ENCODE measurements at places on chromosomes 16 and 17.

DNA sequence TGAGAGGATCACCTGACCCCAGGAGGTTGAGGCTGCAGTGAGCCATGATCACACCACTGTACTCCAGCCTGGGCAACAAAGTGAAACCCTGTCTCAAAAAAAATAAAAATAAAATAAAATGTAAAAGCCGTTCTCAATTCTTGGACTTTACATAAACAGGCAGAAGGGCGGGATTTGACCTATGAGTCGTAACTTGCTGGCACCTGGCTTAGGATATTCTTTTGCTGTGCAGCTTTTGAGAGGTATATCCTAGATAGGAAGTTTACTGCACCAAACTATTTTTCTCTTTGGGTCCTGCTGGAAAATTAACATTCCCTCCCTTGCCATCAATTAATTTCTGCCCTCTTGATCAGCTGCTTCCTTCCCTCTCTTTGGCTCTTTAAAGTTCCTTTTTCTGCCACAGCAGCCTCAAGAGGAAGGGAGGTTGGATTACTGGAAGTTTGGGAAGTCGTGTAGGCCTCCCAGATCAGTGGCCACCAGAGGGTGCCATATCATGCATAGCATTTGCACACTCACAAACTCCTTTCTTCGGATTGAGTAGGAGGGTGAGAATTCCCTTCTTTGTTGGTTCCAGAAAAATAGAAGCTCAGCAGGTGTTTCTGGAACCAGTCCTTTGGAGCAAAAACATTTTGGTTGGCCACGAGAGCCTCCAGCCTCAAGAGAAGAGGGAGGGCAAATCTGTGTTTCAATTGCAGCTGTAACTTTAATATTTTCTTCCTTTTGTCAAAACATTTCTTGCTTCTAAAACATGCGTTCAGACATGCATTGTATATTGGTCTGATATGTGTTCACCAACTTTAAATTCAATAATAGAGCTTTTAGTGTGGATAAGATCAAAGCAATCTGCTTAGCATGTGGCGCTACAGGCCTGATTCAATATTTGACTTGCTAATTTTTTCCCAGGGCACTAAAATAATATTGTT is 147.3 kb downstream of the CCDC182 start:
- DNase-seq: peak; percentile 43

DNA sequence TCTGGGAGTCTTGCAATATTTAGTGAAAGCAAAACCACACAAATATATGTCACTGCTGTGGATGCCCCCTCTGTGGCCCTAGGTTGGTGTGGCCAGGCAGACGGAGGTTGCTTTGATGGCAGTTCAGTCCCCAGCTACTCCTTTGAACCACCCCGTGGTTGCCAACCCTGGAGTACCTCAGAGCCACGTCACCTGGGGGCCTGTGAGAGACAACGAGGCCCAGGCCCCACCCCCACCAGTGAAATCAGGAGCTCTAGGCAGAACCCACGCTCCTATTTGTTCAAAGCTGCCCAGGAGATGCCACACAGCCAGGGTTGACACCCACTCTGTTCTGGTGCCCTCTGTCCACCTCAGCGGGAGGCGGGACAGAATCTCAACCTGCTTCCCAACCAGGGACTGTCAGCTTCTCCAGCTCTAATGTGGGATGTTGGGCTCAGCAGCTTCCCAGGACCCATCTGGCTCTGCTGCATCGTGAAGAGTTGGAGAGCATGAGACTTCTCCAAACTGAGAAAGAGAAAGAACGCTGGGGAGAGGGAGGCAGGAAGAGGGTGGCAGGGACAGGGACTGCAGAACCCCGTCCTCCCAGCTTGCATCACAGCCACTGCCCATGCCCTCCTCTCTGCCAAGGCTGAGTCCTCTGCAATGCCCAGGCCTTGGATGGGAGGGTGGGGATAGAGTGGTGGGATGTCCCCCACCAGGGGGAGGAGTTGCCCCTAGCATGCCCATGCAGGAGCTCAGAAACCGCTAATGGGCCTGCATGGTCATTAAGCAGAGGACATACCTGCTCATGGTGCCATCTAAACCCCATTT is 81.8 kb downstream of the C16orf78 start:
- no peak for DNase-seq

DNA sequence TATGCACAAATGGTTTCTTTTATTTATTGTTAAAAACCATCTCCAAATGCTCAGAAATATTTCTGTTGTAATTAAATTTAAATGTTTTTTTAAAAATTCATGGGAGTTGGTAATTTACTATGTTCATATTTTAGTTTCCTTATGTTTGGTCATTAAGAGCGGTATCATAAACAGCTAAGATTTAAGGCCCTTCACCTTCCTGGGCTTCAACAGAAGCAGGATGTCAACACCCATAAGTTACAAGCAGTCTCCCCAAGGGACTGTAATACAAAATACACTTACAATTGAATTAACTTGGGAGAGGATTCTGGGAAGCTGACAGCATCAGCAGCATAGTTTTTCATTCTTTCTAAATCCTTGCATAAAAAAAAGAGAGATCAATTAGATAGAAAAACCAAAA is 30.9 kb upstream of the TANC2 start:
- DNase-seq: no peak

- DNase-seq: peak; percentile 18
These were observed 288.9 kb upstream of the CDH11 start for GRCh38 chr16:65410801-65411200.

GRCh38 chr16:66572356-66572755 is 6.1 kb downstream of the CMTM1 start:
- no peak for DNase-seq

GRCh38 chr16:8863594-8864424 is 5.0 kb downstream of the CARHSP1 start:
- peak; percentile 60 for DNase-seq

DNA sequence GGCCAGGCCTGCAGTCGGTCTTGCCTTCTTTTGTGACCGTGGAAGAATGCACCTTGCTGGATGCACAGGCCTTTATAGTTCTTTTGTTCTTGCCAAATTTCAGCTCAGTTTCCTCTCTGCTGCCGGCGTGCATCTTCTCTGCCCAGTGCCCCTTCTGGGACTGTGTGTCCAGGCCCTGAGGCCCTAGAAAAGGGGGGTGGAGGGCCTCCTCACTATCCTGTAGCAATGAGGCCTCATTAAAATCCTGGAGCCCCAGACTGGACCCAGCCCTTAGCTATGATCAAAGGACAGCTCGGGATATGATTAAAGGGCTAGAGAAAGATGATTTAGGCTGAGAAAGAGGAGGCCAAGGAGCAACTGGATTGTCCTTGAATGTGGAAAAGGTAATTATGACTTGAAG is 229.8 kb downstream of the SEC14L1 start:
- no peak for DNase-seq

GRCh38 chr17:50459756-50460155 is 8.9 kb downstream of the CHAD start:
- no peak for DNase-seq

GRCh38 chr17:57170866-57171265 is 85.5 kb upstream of the MSI2 start:
- no peak for DNase-seq

- peak; percentile 16 for DNase-seq
These were observed 17.4 kb downstream of the IRF8 start for GRCh38 chr16:85916141-85916890.

DNA sequence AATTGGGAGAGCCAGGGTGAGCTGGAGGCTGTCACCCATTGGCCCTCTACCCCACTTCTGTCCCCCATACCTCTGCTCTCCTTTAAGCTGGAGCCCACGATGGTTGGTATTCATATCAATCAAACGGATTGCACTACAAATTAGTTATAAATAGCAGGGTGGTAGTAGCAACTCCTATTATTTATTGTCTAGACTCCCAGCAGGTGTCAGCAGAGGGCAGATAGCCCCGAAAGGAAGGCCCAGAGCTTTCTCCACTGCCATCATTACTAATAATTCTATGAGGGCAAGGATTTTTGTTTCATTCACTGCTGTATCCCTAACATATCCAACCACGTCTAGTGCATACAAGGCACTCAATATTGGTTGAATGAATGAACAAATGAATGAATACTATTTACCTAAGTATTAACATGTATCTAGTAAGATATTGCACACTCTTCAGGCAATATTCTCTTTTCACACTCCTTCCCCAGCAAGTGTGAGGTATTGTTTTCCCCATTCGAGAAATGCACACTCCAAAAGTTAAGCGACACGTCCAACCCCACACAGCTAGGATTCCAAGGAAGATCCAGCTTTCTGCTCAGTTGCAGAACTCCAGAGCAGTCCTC is 6.3 kb downstream of the C17orf50 start:
- DNase-seq: no peak

GRCh38 chr17:61259360-61259759 is 140.3 kb upstream of the TBX2 start:
- DNase-seq: no peak

GRCh38 chr17:63153488-63153887 is 187.5 kb downstream of the TANC2 start:
- DNase-seq: no peak

- DNase-seq: no peak
These were observed 57.5 kb downstream of the WIPI1 start for GRCh38 chr17:68399638-68400403.

DNA sequence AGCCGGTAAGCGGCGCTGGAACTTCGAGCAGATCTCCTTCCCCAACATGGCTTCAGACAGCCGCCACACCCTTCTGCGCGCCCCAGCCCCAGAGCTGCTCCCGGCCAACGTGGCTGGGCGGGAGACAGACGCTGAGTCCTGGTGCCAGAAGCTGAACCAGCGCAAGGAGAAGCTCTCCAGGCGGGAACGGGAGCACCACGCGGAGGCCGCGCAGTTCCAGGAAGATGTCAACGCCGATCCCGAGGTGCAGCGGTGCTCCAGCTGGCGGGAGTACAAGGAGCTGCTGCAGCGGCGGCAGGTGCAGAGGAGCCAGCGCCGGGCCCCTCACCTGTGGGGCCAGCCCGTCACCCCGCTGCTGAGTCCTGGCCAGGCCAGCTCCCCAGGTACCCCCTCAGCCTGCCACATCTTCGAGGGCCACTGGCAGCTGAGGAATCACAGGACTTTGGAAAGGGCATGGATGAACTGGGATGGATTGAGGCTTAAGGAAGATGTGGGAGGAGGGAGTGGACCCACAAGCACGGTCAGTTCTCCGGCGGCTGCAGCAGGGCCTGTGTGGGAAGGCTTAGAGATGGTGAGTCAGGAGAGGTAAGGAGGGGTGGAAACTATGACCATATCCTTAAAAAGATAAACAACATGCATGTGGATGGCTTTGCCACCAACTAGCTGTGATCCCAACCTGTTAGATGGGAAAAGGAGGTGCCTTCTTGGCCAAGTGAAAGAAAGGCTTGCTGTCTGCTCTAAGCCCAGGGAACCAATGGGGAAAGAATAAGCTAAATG is 3.4 kb upstream of the LLGL2 start:
- no peak for DNase-seq

DNA sequence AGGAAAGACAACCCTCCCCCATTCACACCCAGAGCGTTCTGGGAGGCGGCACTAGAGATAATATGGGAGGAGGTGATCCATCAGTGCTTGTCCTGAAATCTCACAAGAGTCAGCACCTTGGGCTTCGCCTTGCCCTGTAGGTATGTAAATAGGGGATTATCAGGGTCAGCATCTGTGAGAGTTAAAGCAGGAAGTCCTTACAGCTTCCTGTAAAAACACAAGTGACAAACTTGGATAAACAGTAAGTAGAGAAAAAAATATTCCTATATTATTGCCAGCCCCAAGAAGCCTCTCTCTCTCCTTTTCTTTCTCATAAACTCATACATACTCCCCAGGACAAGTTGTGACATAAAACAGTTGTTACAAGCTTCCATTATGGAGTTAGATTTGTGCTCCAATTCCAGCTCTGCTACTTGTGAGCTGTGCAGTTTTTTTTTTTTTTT is 187.7 kb downstream of the MAF start:
- no peak for DNase-seq

- DNase-seq: no peak
These were observed 121.4 kb upstream of the FOXF1 start for GRCh38 chr16:86388976-86389375.

GRCh38 chr17:7459961-7460545 is 15.2 kb downstream of the CHRNB1 start:
- DNase-seq: no peak

- DNase-seq: no peak
These were observed 8.4 kb downstream of the SLC16A3 start for GRCh38 chr17:82237083-82237745.

DNA sequence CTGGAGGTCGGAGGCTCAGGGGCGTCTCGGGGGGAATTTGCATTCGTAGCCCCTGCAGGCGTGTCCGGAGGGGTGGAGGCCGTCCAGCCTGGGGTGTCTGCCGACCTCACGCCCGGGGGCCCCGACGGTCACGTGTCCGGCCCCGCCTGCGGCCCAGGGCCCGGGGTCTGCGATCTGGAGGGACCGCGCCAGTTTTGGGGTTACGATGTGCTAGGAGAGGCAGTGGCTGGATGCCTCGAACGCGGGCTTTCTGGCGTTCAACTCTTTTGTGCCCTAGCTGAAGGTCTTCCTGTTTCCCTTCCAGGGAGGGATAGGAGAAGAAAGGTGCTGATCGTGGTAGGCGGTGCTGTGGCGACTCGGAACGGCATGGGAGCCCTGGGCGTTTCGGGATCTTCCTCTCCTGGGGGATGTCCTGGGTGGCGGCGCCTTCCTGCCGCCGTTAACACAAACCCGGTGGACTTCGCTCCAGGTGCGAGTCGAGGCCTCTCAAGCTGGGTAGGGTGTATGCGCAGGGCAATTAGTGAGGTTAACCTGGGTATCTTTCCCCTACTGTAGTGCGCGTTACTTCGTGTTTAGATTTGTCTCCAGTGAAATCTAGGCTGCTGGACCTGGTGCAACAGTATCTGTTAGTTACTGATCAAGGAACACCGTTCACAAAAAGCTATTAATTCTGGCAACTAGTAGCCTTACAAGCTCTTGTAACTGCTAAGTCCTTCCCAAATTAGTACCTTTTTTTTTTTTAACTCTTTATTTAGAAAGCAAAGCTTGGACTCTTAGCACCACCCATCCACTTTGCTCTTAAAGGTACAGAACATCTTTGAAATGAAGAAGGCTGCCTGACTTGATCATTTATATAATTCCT is 1.3 kb downstream of the AKAP1 start:
- no peak for DNase-seq

DNA sequence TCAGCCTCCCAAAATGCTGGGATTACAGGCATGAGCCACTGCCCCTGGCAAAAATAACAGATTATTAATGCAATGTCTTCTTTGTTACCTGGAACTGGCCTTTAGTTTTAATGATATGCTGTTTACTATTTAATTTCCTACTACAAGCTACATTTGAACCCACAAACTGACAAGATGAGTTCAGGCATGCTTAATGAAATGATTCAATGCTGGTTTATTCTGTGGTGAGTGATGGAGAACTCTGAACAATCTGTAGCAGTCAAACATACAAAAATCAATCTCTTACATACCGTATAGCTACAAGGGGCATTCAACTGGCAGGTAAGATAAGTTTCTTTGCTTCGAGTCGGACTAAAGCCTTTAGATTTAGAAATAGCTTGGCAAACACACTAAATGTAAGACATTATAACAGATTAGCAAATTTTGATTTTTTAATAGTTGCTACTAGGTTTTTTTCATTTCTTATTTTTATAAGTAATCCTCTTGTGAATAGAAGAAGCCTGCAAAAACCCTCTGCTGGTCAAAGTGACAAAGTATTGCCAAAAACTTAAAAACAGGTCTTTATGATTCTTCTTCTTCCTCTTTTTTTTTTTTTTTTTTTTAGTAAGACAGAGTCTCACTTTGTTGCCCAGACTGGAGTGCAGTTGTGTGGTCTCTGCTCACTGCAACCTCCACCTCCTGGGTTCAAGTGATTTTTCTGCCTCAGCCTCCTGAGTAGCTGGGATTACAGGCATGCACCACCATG is 138.5 kb downstream of the SSH2 start:
- DNase-seq: no peak

- DNase-seq: peak; percentile 66
These were observed 59.0 kb upstream of the TBX2 start for GRCh38 chr17:61340431-61341209.

All from RCC 7860 (cell line).